ENCODE measurements at places on chromosomes 2 and 18.
A peak's percentile ranks its signal among the peaks of the same experiment; 100 is the strongest.

- no peak for DNase-seq
These were observed 169.1 kb upstream of the THUMPD2 start for GRCh38 chr2:39948016-39948719.

- DNase-seq: no peak
These were observed 36.1 kb downstream of the RNF152 start for GRCh38 chr18:61856678-61857077.

GRCh38 chr2:42183775-42184174 is 14.6 kb downstream of the EML4 start:
- no peak for DNase-seq

- no peak for DNase-seq
These were observed 114.4 kb upstream of the NOL4 start for GRCh38 chr18:34339155-34339554.

DNA sequence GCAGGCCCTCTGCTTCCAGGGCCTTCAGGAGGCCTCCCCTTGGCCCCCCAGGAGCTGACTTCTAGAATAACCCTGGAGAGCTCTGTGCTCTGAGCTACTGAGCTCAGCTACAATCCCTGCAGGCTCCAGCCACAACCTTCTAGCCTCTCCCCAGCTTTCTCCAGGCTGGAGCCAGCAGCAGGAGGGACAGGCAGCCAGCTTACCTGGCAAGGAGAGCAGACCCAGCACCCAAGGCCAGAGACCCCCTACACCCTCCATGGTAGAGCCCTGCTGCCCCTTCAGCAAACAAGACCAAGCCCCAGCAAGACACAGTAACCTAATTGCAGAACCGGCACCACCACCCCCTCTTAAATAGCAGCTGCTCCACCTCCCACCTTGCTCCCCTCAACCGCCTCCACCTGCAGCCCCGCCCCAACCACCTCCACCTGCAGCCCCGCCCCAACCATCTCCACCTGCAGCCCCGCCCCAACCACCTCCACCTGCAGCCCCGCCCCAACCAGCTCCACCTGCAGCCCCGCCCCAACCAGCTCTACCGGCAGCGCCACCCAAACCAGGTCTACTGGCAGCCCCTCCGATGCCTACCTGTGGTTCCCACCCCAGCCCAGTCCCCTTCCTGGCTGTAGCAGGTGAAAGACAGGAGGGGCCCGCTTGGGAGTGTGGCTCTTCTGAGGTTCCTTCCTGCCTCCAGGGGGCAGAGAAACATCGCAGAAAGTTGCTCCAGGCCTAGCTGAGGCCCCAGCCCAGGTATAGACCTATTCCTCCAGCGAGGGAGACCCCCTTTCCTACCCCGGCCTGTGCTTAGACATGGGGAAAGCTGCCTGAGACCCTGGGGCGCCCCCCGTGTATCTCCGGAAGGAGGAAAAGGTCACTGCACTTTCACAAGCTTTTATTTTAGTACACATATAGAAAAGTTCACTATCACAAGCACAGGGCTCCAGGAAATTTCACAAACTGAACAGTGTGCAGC is at the start of gene ASTL:
TSS of gene ASTL (minus strand) at position 324 of the 967 bp plus-strand sequence. CDS start at position 258, 66 bp downstream.
- DNase-seq: no peak

GRCh38 chr2:208406474-208407451 is at the start of gene PTH2R:
TSS of gene PTH2R (plus strand) at chr2:208406792. CDS start at chr2:208407044, 252 bp downstream.
- no peak for DNase-seq

GRCh38 chr18:77197073-77197472 is 52.6 kb upstream of the GALR1 start:
- DNase-seq: no peak

GRCh38 chr2:17543131-17543660 is 2.7 kb downstream of the VSNL1 start:
- DNase-seq: no peak

DNA sequence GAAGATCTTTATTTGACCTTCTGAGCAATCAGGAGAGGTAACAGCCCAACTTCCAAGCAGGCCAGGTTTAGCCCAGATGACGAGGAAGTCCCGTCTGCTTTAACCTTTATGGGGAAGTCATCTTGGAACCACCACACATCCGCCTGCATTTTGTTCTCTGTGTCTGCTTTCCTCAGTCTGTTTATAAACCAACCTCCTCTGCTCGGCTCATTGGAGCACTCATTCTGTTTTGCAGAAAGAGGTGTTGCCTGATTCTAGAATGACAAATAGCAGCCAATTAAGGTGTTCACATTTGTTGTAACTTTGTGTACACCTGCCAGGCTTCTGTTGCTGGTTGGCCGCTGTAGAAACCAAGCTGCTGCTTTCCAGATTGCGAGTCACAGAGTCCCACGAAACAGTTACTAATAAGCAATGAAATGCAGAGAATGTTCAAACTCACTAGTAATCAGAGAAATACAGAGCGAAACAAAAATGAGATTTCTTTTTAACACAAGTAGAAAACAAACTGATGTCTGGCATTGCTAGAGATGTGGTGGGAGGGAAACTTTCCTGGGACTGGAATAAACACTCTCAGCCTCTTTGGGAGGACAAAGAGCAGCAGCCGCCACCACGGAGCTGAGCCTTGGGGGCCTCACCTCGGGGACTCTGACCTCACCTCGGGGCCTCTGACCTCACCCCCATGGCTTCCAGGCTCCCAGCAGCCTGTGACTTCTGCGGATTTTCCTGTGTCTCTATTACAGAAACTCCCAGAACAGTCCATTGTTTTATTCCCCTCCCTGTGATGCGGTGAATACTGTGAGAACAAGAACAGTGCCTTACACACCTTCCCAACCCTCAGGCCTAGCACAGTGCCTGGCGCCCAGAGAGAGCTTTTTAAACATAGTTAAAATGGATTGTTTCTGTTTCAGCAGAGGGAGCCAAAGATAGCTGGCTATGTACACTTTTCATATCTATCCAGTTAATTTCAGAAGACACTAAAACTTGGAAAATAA is 64.0 kb downstream of the MBP start:
- no peak for DNase-seq

DNA sequence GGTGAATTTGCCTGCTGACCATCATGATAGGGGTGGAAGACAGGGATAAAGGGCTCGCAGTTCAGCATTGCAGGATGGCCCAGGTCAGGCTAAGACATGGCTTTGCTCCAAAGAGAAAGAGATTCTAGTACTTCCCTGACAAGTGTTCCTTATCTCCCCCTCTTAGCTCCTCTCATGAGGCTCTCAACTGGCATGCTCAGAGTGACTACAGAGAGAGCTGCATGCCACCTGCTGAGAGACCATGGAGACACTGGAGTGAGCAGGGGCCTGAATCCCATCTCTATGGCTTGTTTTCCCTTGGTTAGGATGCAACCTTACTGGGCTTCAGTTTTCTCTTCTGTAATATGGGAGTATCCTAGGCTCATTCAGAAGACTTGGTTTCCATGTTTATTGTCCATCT is 94.3 kb downstream of the ARHGAP15 start:
- no peak for DNase-seq

DNA sequence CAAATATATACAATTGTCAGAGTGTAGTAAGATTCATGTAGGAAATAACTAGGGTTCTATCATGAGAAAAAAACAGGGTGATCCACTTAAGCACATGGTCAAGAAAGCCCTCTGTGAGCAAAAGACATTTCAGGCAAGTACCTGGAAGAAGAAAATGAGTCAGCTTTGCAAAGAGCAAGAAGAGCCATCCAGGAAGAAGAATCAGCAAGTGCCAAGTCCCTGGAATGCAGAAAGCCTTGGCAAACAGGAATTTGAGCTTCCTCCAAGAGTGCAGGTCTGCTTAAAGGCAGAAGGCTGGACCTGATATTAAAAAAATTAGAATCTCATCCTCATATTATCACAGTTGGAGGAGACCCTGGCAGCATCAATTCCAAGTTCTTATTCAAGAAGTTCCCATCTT is 188.5 kb upstream of the CELF4 start:
- no peak for DNase-seq

- DNase-seq: no peak
These were observed 23.9 kb downstream of the PRKCE start for GRCh38 chr2:45675263-45675812.

- no peak for DNase-seq
These were observed 218.0 kb upstream of the TRIB2 start for GRCh38 chr2:12498704-12499103.

DNA sequence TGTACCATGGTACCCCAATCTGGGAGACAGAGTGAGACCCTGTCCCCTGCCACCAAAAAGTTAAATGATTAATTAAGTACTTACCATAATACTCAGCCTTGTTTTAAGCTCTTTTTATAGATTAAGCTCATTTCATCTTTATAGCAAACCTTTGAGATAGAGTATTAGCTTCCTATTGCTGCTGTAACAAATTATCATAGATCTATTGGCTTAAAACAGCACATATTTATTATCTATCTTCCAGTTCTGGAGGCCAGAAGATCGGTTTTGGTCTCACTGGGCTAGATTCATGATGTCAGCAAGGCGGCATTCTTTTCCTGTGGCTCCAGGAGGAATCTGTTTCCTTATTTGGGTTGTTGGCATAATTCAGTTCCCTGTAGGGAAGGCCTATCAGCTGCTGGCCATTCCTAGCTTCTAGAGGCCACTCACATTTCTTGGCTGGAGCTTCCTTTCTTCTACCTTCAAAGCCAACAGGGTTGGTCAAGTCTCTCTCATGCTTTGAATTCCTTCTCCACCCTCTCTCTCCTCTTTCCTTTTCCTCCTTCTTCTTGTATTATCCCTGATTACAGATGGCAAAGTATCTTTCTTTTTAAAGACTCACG is 13.7 kb upstream of the GREB1 start:
- no peak for DNase-seq

DNA sequence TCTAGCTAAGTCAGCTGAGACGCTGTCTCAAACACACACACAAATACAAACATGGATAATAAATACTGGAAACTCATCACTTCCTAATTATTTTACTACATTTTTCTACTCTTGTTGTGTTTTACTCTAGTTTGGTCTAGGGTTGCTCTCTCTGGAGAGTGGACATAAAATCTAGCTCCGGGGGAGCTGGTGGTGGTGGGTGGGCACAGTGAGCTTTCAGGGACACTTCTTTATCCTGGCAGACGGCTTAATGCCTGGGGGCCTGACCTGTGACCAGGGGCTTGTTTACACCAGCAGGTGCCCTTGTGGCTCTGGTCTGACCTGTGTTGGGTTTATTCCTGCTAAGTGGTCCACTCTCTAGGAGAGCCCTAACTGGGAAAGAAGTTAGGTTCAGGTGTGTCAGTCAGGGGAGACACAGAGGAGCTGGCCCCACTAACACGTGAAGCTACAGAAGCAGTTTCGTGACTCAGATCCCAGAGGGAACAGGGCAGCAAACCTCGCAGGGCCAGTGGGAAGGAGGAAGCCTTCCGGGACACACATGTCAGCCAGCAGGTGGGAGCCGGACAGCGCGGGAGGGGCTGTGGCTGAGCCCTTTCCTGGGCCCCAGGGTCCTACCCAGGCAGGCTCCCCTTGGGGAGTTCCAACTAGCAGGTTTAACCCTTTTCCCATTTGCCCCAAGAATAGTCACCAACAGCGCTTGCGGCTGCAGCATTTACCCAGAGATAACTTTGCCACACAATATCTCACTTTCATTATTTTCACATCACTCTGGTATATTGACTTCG is 22.5 kb upstream of the BOK start:
- no peak for DNase-seq

GRCh38 chr2:29123617-29124349 is 8.6 kb downstream of the CLIP4 start:
- no peak for DNase-seq

- peak; percentile 74 for DNase-seq
These were observed 22.2 kb upstream of the ITSN2 start for GRCh38 chr2:24382363-24383073.

DNA sequence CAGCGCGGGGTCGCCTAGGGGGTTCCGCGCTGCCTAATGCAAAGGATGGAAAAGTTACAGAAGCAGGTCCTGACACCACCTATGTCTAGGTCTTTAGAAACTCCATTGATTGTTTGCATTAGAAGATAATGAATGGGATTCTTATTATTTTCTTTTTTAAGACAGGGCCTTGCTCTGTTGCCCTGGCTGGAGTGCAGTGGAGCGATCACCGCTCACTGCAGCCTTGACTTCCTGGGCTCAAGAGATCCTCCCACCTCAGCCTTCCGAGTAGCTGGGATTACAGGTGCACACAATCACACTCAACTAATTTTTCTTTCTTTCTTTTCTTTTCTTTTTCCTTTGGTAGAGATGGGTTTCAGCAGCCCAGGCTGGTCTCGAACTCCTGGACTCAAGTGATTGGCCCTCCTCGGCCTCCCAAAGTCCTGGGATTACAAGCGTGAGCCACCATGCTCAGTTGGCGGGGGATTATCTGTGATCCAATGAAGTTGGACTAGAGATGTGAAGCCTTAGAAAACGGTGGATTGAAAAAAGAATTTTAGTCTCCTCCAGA is 761 bp upstream of the IDH1 start:
- no peak for DNase-seq

GRCh38 chr2:95014126-95014708 is 11.3 kb upstream of the MAL start:
- DNase-seq: no peak

- no peak for DNase-seq
These were observed 8.9 kb downstream of the ASIC4 start for GRCh38 chr2:219523031-219523671.

GRCh38 chr2:153770359-153770991 is 101.2 kb upstream of the GALNT13 start:
- DNase-seq: no peak

DNA sequence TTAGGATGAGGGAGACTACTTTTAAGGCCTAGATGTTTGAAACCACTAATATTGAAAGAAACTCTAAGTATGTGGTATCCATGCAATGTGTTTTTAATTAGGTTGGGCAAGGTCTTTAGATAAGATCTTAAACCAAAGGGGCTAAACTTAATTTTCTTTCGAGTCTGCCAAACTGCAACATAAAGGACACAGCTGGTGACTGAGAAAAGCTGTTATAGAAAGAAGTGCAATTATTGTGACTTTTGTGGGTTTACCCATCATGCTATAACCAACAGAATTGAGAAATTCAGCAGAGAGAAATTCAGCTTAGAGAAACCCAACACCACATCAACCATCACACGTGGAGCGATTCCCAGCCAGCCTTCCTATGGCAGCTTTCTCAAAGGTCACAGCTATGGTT is 119.5 kb upstream of the LMAN1 start:
- no peak for DNase-seq

DNA sequence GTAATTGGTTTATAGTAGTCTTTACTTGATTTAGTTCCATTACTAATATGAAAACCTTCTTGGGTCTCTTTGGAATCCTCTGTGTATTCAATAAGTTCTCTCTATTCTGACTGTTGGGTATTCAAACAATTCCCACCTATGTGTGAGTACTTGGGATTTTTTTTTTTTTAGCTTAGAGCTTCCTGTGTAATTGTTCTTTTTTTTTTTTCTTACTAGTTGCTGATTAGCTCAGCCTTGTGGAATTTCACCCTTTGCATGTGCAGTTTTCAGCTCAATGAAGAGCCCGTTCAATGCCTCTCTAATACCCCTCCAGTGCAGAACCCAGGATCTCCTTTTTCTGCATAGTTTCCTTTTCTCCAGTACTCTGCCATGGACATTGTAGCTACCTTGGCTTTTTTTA is 339.1 kb upstream of the GALNT5 start:
- no peak for DNase-seq

DNA sequence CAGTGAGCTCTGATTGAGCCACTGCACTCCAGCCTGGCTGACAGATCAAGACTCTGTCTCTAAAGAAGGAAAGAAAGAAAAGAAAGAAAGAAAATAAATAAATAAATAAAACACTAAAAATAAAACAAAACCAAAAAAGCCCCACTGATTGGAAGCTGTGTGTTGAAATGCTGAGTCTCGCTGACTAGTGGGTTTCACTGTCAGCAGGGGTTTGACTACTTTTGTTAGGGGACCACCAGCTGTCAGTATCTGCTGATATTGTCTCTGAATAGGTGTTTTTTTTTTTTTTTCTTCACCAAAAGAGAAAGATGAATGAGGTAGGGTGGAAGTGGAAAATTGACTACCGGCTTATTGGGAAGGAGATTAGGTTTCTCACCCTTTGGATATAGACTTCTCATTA is 12.8 kb upstream of the ACTR2 start:
- DNase-seq: no peak

All from sciatic nerve (tissue), 2 donors.